Breast epithelium (tissue), 4 donors: ENCODE measurements at places on chromosomes 7 and 10. TPM values are rescaled to one million over a fixed set of nuclear protein-coding genes. Genes with fewer than 3 reads are reported as not detected.

Gene ERVW-1
- total RNA-seq = not detected

Gene CAMK2B
- total RNA-seq = not detected

Gene GJD4
- not detected for total RNA-seq

Gene HGF
- total RNA-seq = 15.7 TPM

Gene SH2D4B
- total RNA-seq = 0.15 TPM

Gene METTL2B
- 19.4 TPM for total RNA-seq

Gene NUDT13
- total RNA-seq = 1.9 TPM

Gene RTKN2
- 1.3 TPM for total RNA-seq

Gene GNAT3
- total RNA-seq = not detected

Gene CPA2
- not detected for total RNA-seq

Gene CPA1
- total RNA-seq = not detected

Gene IGF2BP3
- total RNA-seq = 0.59 TPM

Gene RAMP3
- 11.7 TPM for total RNA-seq

Gene TMEM176A
- total RNA-seq = 66.5 TPM

Gene CTAGE15
- not detected for total RNA-seq

Gene MACROH2A2
- 15.4 TPM for total RNA-seq

- DNase-seq = no peak
- no peaks in the 10 kb centered on the region for H3K36me3 ChIP-seq
- H3K4me1 ChIP-seq = no peaks in the 10 kb centered on the region
Observed at GRCh38 chr7:12692479-12693259, 5.2 kb downstream of the ARL4A start.

DNA sequence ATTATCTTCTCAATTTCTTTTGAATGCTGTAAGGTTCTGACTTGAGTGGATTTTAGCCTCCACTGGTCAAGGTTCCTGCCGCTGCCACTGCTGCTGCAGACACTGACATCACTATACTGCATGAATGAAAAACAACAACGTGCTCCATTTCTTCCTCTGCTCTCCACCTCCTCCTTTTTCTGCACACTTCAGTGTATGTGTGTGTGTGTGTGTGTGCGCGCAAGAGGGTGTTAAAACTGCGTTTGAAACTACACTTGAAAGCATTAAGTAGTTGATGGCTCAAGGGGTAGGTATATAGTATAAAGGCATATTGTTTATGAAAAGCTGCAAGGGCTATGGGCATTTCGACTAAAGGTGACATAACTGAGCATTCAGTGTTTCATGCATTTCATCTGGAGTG, 3.5 kb downstream of the GLCCI1 start:
- no peaks in the 10 kb centered on the region for H3K27me3 ChIP-seq
- no peaks in the 10 kb centered on the region for H3K4me1 ChIP-seq
- H3K27ac ChIP-seq = no peak overlapping the region

DNA sequence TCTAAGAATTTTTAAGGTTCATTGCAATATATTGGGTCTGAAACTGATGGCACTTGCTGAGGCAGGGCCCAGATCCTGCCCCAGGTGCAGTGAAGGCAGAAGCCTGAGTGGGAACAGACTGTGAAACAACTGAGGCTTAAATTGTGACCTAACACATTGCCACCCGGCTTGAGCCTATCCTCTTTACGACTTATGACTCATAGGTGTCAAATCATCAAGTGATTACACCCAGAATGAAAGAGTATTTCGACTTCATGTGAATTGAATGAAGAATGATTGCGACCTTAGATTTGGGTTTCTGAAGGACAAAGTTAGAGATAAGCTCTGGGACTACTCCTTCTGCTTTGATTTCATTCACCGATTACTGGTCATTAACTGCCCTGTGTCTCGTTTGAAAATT, 200.9 kb downstream of the CREB5 start:
- DNase-seq = no peak
- no peaks in the 10 kb centered on the region for H3K27me3 ChIP-seq
- H3K27ac ChIP-seq = no peak overlapping the region
- H3K4me1 ChIP-seq = no peaks in the 10 kb centered on the region

- no peak for DNase-seq
- no peaks in the 10 kb centered on the region for H3K4me1 ChIP-seq
- no peaks in the 10 kb centered on the region for H3K36me3 ChIP-seq
- H3K27ac ChIP-seq = no peak overlapping the region
- H3K27me3 ChIP-seq = no peaks in the 10 kb centered on the region
Observed at GRCh38 chr10:77334501-77334900, 303.1 kb downstream of the KCNMA1 start.

GRCh38 chr7:17521437-17521836, 223.0 kb downstream of the AHR start:
- H3K27ac ChIP-seq = peak overlapping the region; percentile 34
- DNase-seq = no peak
- no peaks in the 10 kb centered on the region for H3K4me1 ChIP-seq
- no peaks in the 10 kb centered on the region for H3K36me3 ChIP-seq

- DNase-seq = no peak
- H3K27me3 ChIP-seq = no peaks in the 10 kb centered on the region
Observed at GRCh38 chr10:10421071-10421470, 596.6 kb upstream of the CELF2 start.

- H3K27me3 ChIP-seq = no peaks in the 10 kb centered on the region
- H3K27ac ChIP-seq = no peak overlapping the region
- no peak for DNase-seq
Observed at GRCh38 chr10:107415446-107415845, 250.9 kb upstream of the SORCS1 start.

DNA sequence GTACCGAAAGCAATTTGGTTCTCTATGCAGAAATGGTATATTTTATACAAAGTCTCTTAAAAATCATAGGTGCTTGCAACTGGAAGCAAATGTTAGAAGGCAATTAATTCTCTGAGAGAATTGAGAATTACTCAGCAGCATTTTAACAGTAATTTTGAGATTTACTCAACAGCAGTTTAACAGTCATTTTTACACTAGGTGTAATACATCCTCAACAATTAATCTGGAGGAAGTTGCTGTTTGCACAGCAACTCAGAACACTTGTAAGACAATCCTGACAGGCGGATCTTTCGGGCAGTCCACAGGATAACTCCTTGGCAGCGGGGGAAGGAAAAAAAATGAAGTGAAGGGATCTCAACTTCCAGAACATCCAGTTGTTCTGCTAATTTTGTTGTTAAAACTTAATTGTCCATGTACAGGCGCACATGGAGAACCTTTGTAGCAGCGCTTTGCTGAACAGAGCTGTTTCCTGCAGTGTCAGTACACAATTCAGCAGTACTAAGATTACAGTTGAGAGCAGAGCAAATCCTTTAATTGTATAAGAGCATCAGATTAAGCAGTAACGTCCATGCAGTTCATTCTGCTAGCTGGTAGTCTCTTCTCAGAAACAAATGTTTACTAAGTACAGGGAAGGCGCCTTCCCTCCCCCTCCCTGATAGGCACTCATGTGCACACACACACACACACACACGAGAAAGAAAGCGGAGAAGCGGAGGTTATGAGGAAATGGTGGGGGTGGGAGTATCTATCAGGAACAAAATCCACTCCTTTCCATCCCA, 43.8 kb downstream of the ENO4 start:
- no peak overlapping the region for H3K4me3 ChIP-seq
- H3K27ac ChIP-seq = no peak overlapping the region
- H3K4me1 ChIP-seq = no peaks in the 10 kb centered on the region
- no peaks in the 10 kb centered on the region for H3K36me3 ChIP-seq
- H3K27me3 ChIP-seq = no peaks in the 10 kb centered on the region

- H3K4me3 ChIP-seq = no peak overlapping the region
- DNase-seq = no peak
Observed at GRCh38 chr10:3936422-3937040, 151.5 kb upstream of the KLF6 start.

- DNase-seq = no peak
- no peak overlapping the region for H3K4me3 ChIP-seq
- no peaks in the 10 kb centered on the region for H3K27me3 ChIP-seq
- H3K36me3 ChIP-seq = no peaks in the 10 kb centered on the region
- H3K4me1 ChIP-seq = no peaks in the 10 kb centered on the region
Observed at GRCh38 chr10:91006001-91006751, 85.3 kb upstream of the ANKRD1 start.

- no peaks in the 10 kb centered on the region for H3K27me3 ChIP-seq
- H3K36me3 ChIP-seq = no peaks in the 10 kb centered on the region
- H3K4me1 ChIP-seq = no peaks in the 10 kb centered on the region
- no peak overlapping the region for H3K4me3 ChIP-seq
- H3K27ac ChIP-seq = no peak overlapping the region
- DNase-seq = no peak
Observed at GRCh38 chr7:123472327-123472726, 62.1 kb downstream of the IQUB start.

GRCh38 chr7:20906801-20907453, 120.2 kb upstream of the SP8 start:
- H3K36me3 ChIP-seq = no peaks in the 10 kb centered on the region
- peaks cover 4% of the 10 kb centered on the region for H3K27me3 ChIP-seq
- no peak overlapping the region for H3K27ac ChIP-seq
- no peak overlapping the region for H3K4me3 ChIP-seq

DNA sequence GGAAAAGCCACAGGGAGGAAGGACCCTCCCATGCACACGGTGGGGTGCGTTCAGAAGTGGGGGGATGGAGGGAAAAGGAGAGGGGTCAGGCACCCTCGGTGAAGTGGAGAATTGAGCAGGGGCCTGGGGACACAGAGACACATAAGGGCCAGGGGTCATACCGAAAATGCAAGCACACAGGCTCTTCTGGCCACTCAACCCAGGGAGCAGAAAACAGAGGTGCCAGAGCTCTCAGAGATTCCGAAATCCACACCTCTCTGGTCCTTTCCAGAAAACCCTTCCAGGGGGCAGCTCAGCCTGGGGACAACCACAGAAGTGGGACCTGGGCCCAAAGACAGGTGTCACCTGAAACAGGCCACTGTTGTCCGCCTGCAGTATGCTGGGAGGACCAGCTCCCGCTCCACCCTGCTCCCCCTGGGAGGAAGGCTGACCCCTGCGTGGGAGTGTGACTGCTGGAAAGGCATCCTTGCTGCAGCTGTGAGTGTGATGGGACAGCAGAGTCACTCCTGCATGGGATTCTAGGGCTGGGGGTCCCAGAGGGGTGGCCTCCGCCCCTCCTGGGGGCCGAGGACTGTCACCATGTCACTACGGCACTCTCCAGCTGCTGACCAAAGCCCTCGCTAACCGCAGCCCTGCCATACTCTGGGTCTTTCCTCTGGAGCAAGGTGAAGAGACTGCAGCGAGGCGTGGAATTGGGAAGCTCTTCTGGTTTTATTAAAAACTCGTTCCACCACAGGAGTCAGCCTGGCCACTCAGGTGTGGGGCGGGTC, 63.1 kb downstream of the TMEM209 start:
- H3K27ac ChIP-seq = peak overlapping the region; percentile 85
- no peaks in the 10 kb centered on the region for H3K4me1 ChIP-seq
- H3K36me3 ChIP-seq = no peaks in the 10 kb centered on the region
- H3K27me3 ChIP-seq = no peaks in the 10 kb centered on the region

DNA sequence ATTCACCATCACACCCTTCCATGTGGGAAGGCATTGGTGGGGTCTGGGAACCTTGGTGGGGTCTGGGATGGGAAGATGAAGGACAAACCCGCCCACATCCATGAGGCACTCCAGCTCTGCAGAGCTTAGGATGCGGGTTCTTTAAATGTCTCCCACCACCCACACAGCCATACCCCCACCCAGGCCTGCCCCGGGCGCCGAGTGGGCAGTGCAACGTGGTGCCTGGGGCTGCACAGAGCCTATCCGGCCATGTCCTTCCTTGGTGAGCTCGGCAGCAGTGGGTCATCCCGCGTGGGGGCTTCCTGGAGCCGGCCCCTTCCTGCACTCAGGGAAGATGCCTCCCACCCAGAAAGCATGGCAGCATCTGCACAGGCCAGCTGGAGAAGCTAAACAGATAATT, 163.5 kb upstream of the TCERG1L start:
- H3K27ac ChIP-seq = no peak overlapping the region
- DNase-seq = no peak
- H3K4me1 ChIP-seq = no peaks in the 10 kb centered on the region
- H3K36me3 ChIP-seq = no peaks in the 10 kb centered on the region
- H3K4me3 ChIP-seq = no peak overlapping the region
- no peaks in the 10 kb centered on the region for H3K27me3 ChIP-seq
